ENCODE measurements at places on chromosomes 7 and 10.

DNA sequence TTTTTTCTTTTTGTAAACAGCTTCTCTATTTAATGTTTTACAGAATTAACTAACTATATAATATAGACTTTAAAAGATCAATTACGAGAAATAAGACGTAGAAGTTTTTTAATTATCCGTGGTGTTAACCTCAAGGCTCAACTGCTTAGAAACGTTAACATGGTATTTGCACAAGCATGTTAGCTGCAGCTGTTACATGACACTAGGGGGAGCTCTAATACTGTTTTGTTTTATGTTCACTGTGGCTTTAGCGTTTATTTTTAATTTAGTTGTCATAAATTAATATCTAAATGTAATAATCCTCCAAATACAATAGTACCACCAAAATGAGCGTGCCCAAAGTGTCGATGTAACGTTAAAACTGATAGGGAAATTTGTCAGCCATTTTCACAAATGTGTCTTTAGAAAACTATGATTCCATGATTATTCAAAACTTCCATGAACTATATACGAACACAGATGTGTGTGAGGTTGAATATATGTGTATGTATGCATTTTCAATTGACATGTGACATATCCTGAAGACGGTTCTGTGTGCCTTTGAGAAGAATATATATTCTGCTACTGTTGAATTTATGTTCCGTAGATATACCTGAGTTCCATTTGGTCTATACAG is 828.8 kb upstream of the MBL2 start:
- DNase-seq = no peak

DNA sequence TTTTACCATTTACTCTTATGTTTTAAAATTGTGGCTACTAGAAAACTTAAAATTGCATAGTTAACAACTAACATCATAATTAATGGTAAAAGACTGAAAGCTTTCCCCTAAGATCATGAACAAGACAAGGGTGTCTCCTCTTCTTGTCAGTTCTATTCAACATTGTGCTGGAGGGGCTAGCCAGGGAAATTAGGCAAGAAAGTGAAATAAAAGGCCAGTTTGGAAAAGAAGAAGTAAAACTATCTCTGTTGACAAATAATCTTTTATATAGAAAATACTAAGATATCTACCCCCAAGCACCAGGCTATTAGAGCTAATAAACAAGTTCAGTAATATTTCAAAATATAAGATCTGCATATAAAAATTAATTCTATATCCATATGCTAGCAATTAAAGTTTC is 46.9 kb upstream of the MXI1 start:
- no peak for DNase-seq

- DNase-seq = no peak
Measured at GRCh38 chr10:130499541-130499940, 363.4 kb downstream of the GLRX3 start.

- DNase-seq = no peak
Measured at GRCh38 chr10:34539533-34540315, 275.4 kb downstream of the PARD3 start.

DNA sequence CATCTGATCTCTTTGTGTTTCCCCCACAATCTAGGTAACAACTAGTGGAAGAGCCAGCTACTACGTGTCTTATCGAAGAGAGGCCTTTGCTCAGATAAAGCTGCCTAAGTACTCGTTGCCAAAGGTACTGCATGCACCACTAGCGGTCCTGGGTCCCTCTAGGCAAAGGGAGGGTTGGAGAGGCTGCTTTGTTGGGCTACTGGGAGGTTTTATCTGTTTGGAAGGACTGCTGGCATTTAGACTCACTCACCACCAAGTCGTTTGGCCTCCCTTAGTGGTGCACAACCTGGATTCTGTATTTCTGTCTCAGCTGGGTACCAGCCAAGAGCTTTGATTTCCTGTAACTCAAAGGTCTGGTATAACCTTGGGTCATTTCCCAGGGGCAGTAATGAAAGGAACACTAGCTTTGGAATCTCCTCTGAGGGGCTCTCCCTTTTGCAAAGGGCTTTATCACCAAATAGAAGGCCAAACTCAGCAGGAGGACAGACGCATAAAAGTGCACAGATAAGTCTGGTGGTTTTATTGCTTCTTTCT is 498.3 kb downstream of the SORCS3 start:
- DNase-seq = no peak

DNA sequence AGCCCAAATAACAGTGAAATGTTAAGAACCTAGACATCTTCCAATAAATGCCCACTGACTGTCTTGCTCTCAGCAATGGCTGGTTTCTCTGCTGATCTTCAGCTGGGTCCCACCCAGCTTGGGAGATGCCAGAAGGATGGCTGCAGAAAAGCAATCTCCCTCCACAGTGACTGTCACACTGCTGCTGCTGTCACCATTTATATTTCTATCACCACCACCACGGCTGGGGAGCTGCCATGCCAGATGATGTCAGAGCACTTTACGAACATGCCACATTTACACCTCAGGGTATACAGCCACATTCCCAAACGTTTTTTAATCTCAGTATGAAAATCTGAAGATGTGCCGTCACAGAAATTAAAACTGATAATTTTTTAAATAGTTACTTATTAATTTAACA is 29.8 kb upstream of the FRMD4A start:
- no peak for DNase-seq

DNA sequence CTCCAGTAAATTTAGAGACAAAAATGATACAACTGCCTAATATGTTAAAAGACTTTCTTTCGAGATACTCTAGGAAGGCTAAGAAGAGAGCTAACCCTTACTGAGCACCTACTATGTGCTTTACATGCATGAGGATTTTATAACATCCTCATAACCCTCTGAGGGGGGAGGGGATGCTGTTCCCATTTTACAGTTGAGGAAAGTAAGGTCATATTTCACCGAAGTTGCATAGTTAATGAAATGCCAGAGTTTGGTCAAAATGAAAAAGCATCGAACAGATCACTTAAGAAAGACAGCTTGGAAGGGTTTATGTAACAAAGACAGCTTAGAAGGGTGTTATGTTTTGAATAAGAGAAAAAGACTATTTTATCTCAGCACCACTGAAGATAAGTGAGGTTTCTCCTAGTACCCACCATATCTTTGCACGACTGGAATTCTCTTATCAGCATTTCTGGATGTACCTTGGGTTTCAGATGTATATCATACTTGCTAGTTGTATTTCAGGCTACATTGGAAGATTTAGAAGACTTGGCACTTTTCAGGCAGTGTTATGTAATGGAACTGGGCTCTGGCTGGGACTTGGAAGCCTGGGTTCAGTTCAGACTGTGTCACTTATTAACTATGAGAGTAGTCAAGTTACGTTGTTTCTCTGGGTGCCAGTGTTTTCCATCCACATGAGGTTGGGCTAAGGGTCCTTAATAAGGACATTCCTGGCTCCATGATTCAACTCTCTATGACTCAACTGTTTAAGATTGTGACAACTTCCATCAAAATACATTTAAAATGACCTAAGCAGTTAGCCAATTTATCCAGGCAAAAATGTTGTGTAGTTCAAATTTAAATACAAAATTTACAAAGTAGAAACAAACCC is 6.0 kb downstream of the RHOBTB1 start:
- no peak for DNase-seq

GRCh38 chr7:1768832-1769231 is 98.8 kb downstream of the ELFN1 start:
- no peak for DNase-seq

GRCh38 chr10:132248455-132249225 is 59.1 kb downstream of the STK32C start:
- DNase-seq = peak; percentile 42

GRCh38 chr10:6535156-6535764 is 44.8 kb downstream of the PRKCQ start:
- DNase-seq = no peak

DNA sequence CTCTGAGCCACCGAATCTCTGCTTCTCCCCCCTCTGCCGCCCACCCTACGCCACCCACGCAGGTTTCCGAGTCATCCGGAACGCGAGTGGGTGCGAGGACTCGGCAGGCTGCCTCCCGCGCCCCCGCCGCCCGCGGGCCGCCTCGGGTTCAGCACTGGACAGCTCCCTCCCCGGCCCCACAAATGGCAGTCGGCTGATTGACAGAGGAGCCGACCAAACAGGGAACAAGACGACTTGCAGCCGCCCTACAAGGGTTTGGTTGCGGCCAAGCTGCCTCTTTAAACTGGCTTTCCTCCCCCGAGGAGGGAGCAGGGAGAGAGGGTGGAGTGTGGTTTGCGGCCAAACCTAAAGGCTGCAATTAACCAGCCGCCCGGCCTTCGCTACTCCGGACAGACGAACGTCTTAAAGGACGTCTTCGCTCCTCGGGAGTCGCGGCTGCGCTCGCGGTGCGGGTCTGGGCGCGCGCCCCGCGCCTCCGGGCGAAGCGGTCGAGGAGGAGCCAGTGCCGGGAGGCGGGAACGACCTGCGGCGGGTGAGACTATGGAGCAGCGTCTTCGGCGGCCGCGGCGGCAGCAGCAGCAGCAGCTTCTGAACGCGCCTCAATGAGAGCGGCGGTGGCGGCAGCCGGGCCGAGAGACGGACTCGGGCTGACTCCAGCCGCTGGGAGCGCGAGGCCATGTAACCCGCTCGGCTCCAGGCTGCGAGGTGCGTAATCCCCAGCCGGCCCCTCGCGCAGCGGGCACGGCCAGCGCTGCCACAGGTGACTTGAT is at the start of gene GPR158:
TSS of gene GPR158 (plus strand) at position 541 of the 770 bp plus-strand sequence. CDS start 420 bp downstream, outside the sequence.
- DNase-seq = peak; percentile 17

DNA sequence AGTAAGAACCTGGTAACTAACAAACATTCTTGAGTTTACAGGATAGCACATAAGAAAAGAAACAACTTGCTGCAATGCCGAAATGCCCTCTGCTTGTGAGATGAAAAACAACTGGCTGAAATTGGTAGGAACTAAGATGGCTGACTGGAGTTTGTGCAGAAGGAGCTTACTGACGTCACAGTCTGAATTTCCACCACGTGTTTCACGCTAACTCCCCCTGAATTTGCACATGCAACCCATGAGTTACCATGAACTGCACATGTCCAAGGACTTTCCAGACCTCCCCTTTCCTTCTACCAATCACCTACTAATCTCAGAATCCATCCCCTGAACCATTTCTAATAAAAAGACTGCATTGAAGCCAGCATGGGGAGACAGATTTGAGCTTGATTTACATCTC is 86.3 kb upstream of the KCND2 start:
- DNase-seq = no peak

GRCh38 chr7:7834761-7835160 is 116.4 kb upstream of the RPA3 start:
- no peak for DNase-seq

GRCh38 chr10:42754155-42755027 is 28.2 kb upstream of the BMS1 start:
- DNase-seq = no peak

DNA sequence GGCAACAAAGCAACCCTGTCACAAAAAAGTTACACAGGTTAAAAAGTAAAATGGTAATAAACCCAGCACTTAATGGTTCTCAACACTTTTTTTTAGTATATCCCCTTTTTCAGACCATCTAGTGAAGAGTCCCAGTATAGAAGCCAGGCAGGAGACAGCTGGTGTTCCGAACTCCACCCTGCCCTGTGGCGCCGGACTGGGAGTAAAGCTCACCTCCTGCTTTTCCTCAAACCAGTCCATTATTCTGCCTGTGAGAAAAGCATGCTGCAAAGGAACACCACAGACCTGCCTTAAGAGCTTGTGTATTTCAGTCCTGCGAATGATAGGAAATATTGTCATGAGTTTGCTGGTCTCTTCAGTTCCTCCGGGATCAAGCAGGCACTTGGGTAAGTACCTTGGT is 81.0 kb downstream of the EZH2 start:
- DNase-seq = no peak

GRCh38 chr10:8758029-8758428 is 703.5 kb downstream of the GATA3 start:
- DNase-seq = no peak

DNA sequence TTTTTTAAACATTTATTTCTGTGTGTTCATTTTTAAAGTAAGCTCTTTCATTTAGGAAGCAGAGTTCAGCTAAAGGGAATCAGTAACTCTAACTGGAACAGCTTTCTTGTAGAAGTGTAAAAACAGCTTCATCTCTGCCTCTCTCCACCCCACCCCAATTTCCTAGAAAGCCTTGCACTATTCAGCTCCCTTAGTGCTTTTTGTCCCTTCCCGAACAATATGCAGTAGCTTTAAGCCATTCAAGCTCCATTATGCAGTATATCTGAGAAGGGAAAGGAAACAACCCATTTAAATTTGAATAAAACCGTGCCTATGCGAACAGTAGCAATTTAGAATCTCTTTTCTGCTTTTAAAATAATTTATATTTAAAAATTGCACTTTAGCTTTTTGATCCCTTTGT is 134.5 kb downstream of the TRIL start:
- no peak for DNase-seq

DNA sequence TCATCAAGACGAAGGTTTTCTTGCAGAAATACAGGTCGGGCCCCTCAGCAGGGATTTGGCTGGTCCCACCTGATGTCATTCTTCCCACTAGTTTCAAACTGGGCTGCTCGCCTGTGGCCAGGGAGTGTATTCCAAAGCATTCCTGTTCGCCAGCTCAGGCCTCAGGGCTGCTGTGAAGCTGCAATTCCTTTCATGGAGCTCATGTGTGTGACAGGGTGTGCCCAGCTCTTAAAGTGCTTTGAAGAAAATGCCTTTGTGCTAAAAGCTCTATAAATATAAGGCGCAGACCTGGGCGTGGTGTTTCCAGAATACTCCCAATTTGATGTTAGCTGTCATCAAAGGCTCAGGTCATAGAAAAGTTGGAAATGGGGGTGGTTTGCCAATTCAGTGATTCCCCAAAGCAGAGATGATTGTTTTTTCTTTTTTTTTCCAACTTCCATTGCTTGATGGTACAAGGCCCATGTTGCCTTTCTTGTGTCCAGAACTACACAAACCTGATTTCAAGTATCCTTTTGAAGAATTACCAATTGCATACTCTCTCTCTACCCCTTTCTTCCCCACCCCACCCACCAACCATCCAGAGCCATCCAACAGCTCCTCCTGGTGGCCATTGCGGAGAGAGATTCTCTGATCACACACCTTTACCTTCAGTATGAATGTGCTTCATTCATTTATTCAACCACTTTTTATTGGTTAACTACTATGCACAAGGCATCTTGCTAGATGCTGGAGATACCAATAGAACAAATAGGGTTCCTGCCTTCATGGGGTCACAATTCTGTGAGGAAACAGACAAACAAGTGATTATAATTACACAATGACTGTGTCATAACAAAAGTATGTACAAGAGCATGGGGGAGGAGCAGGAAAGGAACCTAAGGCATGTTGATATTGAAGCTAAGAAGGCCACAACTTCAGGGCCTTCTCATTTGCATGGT is 297.3 kb upstream of the LYZL1 start:
- peak; percentile 5 for DNase-seq

GRCh38 chr10:29862923-29863614 is 196.3 kb downstream of the JCAD start:
- no peak for DNase-seq

GRCh38 chr7:133934977-133935330 is 192.2 kb upstream of the LRGUK start:
- DNase-seq = no peak

DNA sequence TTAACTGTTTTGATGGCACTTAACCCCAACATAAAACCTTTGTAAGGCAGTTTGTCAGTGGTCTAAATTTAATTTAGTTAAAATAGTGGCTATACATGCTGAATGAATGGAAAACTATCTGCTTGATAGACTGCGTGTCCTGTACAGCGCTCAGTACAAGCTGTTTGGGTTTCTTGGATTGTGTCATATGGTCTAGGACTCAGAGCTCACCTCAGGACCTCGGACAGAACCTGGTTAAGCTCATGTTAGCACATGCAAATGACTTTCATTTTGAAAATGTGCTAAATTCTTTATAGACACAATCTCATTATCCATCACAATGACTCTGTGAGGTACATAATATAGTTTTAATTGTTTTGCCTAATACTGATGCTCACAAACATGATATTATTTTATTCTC is 55.7 kb upstream of the RELN start:
- DNase-seq = no peak

- DNase-seq = no peak
Measured at GRCh38 chr10:71837098-71837827, 13.8 kb downstream of the PSAP start.

Data from stimulated activated CD8-positive, alpha-beta memory T cell treated with anti-CD3 and anti-CD28 coated beads, Interleukin-7, amount 100 ng/mL, for 4 hours (primary cell).